ENCODE measurements at places on chromosomes 12 and 14.

- no peak for DNase-seq
These were observed 14.1 kb downstream of the PYROXD1 start for GRCh38 chr12:21451529-21451928.

GRCh38 chr12:106128585-106129328 lies 10.0 kb downstream of the NUAK1 start:
- no peak for DNase-seq

DNA sequence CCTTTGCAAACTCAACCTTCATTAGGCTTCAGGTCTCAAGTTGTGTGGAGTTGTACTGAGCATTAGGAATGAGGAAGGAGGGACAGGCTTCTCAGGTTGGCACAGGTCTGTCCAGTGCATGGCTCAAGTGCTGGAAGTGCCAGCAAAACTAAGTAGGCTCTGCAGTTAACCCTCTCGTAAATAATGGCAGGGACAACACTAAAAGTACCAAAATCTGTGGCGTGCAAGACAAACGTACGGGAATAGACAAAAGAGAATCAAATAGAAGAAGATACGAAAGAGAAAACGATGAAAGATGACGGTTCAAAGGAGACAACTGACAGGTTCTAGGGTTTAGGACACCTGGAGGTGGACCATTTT lies 612 bp downstream of the TRAPPC6B start:
- no peak for DNase-seq

GRCh38 chr14:81222126-81222525 lies 1.4 kb upstream of the GTF2A1 start:
- DNase-seq, result no peak

DNA sequence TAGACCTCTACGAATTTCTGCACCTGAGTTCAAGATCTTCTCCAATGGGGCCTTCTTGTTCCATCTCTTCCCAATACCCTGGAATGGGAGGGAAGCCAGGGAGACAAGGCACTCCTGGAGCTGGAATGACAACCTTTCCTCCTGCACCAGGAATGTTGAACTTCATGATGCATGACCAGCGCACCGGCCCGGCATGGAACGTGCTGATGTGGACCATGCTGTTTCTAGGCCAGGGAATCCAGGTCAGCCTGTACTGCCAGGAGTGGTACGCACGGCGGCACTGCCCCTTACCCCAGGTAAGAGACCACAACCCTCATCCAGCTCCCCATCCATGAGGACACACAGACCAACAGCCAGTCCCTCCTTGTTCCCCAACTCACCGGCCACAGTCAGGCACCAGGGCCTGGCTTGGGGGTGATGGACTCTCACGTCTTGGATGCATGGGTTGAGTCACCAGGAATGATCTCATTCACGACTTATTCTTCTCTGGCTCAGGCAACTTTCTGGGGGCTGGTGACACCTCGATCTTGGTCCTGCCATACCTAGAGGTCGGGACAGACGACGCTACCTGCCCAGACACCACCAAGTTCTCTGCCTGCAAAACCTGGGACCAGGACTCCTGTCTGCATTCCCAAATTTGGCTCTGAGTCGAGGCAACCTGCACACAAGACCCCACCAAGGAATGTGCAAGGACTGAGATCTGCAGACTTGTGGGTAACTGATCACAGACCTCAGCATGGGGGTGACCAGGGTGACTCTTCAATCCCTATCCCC lies 20.5 kb downstream of the SOAT2 start:
- DNase-seq, result no peak

DNA sequence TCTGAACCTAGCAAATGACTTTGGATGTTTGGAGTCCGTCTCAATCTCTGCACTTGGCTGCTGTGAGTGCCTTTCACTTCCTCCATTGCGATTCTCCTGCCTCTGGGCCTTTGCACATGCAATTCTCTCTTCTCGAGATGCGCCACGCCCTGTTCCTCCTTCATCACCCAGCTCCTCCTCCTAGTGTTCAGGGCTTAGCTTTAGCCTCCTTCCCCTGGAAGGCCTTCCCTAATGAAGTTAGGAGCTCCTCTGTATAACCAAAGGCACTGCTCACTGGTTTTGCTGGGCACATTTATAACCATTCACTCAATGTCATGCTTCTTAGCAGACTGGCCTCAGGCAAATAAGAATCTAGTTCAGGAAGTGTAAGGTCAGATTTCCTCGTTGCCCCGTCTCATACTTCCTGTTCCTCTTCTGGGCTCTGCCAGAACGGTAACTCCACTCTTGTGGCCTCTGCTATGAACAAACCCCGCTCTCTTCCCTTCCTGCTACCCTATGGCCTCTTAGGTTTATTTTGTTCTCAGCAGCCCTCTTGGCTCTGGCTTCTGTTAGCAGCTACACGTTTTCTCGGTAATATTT lies 171.4 kb downstream of the CRADD start:
- no peak for DNase-seq

All from cerebellar nuclear complex (tissue), 1 donor.